ENCODE measurements at places on chromosomes 16 and 17. TPM values are rescaled to one million over a fixed set of nuclear protein-coding genes. Genes with fewer than 3 reads are reported as not detected.
A peak's percentile ranks its signal among the peaks of the same experiment; 100 is the strongest.

- H3K4me1 ChIP-seq: no peaks in the 10 kb centered on the region
- no peak for DNase-seq
- H3K27me3 ChIP-seq: no peaks in the 10 kb centered on the region
- no peak overlapping the region for H3K27ac ChIP-seq
- H3K4me3 ChIP-seq: no peak overlapping the region
- no peaks in the 10 kb centered on the region for H3K36me3 ChIP-seq
Observed at GRCh38 chr17:53420035-53420641, 402.6 kb upstream of the KIF2B start.

Gene SPNS2
- total RNA-seq: 0.43 TPM

- H3K4me3 ChIP-seq: no peak overlapping the region
- no peaks in the 10 kb centered on the region for H3K36me3 ChIP-seq
- H3K27ac ChIP-seq: no peak overlapping the region
- no peak for DNase-seq
Observed at GRCh38 chr16:82609140-82609539, 17.6 kb upstream of the CDH13 start.

- DNase-seq: no peak
- H3K27ac ChIP-seq: no peak overlapping the region
- no peaks in the 10 kb centered on the region for H3K27me3 ChIP-seq
- H3K4me3 ChIP-seq: no peak overlapping the region
- H3K4me1 ChIP-seq: no peaks in the 10 kb centered on the region
Observed at GRCh38 chr17:58809564-58809936, 53.9 kb downstream of the PPM1E start.

DNA sequence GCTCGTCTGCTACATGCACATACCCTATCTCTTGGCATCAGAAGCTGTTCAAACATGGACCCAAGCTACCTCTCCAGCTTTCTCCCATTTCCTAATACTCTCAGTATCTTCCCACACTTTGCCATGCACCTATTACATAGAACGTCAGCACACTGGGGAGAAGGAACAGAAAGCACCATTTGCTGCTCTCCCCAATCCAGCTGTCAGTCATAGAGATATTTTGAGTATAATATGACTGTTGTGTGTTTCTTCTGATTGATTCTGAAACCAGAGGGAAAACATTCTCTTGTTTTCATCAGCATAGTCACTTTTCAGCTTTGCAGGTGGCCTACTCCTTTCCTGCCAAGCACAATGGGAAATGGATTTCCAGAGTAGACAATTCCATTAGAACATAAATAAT lies 107.1 kb downstream of the ADAMTS18 start:
- DNase-seq: no peak
- H3K4me3 ChIP-seq: no peak overlapping the region
- H3K27ac ChIP-seq: no peak overlapping the region

DNA sequence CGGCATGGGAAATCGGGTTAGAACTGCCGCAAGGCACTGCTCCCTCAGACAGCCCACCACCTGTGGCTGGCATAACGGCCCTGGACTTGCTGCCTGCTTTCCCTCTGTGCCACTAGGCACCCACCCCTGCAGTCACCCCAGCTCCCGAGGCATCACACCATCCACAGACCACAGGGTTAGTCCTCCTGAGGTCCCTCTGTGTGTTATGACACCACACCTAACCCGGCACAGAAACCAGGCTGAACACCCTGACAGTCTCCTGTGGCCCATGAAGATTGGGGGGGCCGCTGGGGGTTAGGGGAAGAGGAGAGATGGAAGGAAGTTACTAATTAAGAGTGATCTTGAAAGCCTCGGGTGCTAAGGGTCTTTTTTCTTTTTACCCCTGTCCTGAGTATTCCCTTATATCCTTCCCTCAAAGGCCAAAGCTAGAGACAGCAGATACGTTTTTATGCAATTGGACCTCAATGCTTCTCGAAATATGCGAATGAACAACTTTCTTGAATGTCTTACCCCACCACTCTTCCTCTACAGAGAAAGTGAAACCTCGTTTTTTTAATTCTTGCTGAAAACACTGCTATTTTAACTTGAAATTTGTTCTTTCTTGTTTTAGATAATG lies 7.0 kb downstream of the CYTH1 start:
- peak; percentile 64 for DNase-seq
- peak overlapping the region; percentile 28 for H3K4me3 ChIP-seq
- H3K36me3 ChIP-seq: no peaks in the 10 kb centered on the region
- H3K27ac ChIP-seq: peak overlapping the region; percentile 86
- H3K27me3 ChIP-seq: no peaks in the 10 kb centered on the region

- H3K4me3 ChIP-seq: no peak overlapping the region
- no peaks in the 10 kb centered on the region for H3K27me3 ChIP-seq
- no peak for DNase-seq
- H3K27ac ChIP-seq: peak overlapping the region; percentile 50
- peaks cover 20% of the 10 kb centered on the region for H3K4me1 ChIP-seq
- no peaks in the 10 kb centered on the region for H3K36me3 ChIP-seq
Observed at GRCh38 chr17:27282054-27282551, 11.8 kb upstream of the WSB1 start.

GRCh38 chr16:674968-675883 lies at the start of gene RHBDL1:
Gene RHBDL1, plus strand, starts transcription at chr16:675671. Its CDS starts 120 bp downstream, at chr16:675791.
- peaks cover 3% of the 10 kb centered on the region for H3K27me3 ChIP-seq
- H3K4me3 ChIP-seq: no peak within 1 kb of the TSS
- peaks cover 29% of the 10 kb centered on the region for H3K4me1 ChIP-seq
- peaks cover 24% of the 10 kb centered on the region for H3K36me3 ChIP-seq
- DNase-seq: peak; percentile 38

Gene TBC1D3C
- 1.2 TPM for total RNA-seq

GRCh38 chr17:35185849-35186248 lies 8.3 kb downstream of the SLC35G3 start:
- no peak overlapping the region for H3K27ac ChIP-seq
- peaks cover 21% of the 10 kb centered on the region for H3K4me1 ChIP-seq
- DNase-seq: no peak
- H3K4me3 ChIP-seq: no peak overlapping the region

Gene BRICD5
- 5.2 TPM for total RNA-seq

DNA sequence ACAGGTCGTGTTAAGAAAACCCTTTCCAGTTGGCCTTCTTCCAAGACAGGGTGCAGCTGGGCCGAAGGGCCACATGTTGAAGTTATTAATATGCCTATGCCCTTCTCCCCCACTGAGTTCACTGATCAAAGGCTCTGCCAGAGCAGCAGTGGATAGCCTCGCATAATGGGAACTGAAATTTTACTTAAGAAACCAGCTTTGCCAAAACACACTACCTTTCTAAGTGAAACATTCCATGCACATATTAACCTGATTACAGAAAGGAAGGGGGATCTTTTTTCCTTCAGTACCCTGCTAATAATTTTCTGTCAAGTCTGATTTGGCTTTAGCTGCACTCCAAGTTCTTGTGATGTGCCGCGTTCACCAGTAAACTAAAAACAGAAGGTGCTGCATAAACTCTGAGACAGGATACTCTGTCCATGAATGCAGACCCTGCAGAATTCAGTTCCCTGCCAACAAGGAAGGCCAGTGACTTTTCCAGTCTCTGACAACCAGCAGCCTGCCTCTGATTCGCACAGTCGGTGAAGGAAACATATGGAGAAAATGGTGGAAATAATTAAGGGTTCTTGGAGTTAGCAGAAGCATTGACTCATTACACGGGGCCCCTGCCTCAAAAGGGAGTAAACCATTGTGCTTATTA lies 283.8 kb downstream of the ZFHX3 start:
- H3K4me1 ChIP-seq: no peaks in the 10 kb centered on the region
- H3K4me3 ChIP-seq: no peak overlapping the region
- no peaks in the 10 kb centered on the region for H3K36me3 ChIP-seq
- H3K27ac ChIP-seq: no peak overlapping the region
- no peaks in the 10 kb centered on the region for H3K27me3 ChIP-seq
- no peak for DNase-seq

Gene TCAP
- total RNA-seq: 1.3 TPM

GRCh38 chr17:21355586-21355985 lies 20.6 kb upstream of the KCNJ12 start:
- H3K27me3 ChIP-seq: no peaks in the 10 kb centered on the region
- no peak overlapping the region for H3K4me3 ChIP-seq
- no peak for DNase-seq
- H3K36me3 ChIP-seq: no peaks in the 10 kb centered on the region
- H3K27ac ChIP-seq: no peak overlapping the region
- peaks cover 9% of the 10 kb centered on the region for H3K4me1 ChIP-seq

DNA sequence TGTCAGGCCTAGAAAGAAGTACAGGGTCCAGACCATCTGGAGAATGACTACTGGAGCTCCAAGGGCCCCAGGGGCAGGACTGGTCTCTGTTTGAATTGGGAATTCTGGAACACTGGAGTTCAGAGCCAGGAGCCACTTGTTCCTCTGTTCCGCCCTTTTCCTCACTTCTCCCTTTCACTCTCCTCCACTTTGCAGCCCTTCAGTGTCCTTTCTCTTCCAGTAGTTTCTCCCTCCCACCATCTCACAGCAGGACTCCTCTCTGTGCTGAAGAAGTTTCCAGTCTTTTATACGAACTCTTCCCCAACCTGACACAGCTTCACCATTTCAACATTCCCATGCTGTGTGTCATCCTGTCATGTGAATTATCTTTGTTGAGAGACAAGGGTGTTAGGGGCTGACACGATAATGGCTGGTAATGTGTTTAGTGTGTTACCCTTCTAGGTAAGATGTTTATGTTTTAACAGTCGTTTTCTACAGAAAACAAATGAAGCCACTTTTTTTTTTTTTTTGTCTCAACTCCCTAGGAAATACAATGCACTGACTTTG lies 180.3 kb upstream of the MYOCD start:
- H3K4me3 ChIP-seq: no peak overlapping the region
- H3K27ac ChIP-seq: no peak overlapping the region
- no peaks in the 10 kb centered on the region for H3K36me3 ChIP-seq
- no peak for DNase-seq
- no peaks in the 10 kb centered on the region for H3K4me1 ChIP-seq
- H3K27me3 ChIP-seq: no peaks in the 10 kb centered on the region

DNA sequence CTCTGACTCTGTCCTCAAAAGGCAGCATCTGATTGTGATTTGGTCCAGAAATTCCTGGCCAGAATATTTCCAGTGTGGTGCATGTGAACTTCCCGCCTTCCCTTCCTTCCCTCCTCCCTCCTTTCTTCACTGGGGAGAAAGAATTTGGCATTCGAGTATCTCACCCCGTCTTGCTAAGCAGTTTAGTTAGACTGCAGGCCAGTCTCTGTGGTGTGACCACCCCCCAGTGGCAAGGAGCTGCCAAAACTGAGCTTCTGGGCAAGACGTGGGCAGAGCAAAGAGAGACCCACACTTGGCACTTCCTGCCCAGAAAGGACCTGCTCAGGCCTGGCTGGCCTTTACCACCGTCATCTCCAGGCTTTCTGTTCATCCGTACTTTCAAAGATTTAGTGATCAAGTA lies 36.4 kb downstream of the SNX20 start:
- no peak overlapping the region for H3K4me3 ChIP-seq
- H3K36me3 ChIP-seq: no peaks in the 10 kb centered on the region
- H3K27me3 ChIP-seq: no peaks in the 10 kb centered on the region
- H3K4me1 ChIP-seq: no peaks in the 10 kb centered on the region
- H3K27ac ChIP-seq: no peak overlapping the region

DNA sequence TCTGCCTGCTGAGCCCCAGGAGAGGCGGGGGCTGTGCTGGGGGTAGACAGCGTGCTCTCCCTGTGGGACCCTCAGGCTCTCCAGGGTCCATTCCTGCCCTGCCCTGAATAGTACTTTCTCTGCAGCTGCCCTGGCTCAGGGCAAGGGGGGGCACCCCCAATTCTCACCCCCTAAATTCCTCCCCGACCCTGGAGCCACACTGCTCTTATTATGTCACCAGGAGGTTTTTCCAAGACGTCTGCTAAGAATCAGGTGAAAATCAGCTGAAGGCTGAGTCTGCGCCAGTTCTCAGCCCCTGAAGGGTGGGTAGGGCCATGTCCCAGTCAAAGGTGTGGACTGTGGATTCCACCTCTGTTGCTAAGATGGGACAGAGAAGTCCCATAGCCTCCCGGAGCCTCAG lies 49.9 kb upstream of the MAP3K14 start:
- H3K4me1 ChIP-seq: peaks cover 4% of the 10 kb centered on the region
- no peak for DNase-seq
- no peak overlapping the region for H3K27ac ChIP-seq
- H3K4me3 ChIP-seq: no peak overlapping the region
- no peaks in the 10 kb centered on the region for H3K27me3 ChIP-seq
- H3K36me3 ChIP-seq: no peaks in the 10 kb centered on the region

Gene FBXO39
- 0.40 TPM for total RNA-seq

Data from natural killer cell (primary cell).